Kidney (tissue), 22 donors: ENCODE measurements at places on chromosomes 16 and 17. TPM values are rescaled to one million over a fixed set of nuclear protein-coding genes. Genes with fewer than 3 reads are reported as not detected.

ASIC2 gene
- polyA plus RNA-seq, result 0.60 TPM

KRT12 gene
- polyA plus RNA-seq, result not detected

AMFR gene
- 143 TPM for polyA plus RNA-seq

SPECC1 gene
- polyA plus RNA-seq, result 7.6 TPM

KIF2B gene
- polyA plus RNA-seq, result not detected

LPO gene
- polyA plus RNA-seq, result not detected

SLC52A1 gene
- 0.90 TPM for polyA plus RNA-seq

ZNF768 gene
- 46.9 TPM for polyA plus RNA-seq

ELMO3 gene
- polyA plus RNA-seq, result 33.1 TPM
